ENCODE measurements at places on chromosomes 12 and 14.

- DNase-seq: no peak
These were observed 775.7 kb downstream of the TMTC2 start for GRCh38 chr12:83462419-83462818.

DNA sequence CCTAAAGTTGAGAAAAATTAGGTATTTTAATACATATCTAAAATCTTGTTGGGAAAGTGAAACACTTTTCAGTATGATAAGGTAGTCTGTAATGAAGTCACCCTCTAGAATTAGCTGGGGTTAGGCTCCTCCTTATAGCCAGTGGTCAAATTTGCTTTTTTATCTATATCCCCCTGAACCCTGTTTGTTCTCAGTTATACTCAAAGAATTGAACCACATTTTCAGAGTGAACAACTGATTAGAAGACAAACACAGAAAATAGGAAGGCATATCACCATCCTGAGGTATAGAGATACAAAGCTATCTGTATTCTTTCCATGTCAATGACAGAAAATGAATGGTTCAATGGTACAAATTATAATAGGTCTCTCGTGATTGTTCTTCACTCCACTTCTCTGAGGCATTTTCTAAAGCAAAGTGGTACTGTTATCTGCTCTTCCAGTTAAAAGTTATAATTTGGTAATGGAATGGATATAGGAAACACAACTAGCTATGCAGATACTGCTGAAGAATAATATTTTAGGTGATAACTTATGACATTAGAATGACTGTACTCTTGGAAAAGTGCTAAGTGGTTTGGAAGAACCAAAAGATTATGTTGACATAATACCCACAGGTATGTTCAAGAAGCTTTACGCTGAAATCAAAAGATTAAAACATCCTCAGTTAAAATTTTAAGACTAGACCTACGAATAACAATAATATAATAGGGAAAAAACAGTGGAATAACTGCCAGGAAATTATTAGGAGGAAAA lies 27.6 kb downstream of the WASHC3 start:
- DNase-seq: no peak

GRCh38 chr12:6887460-6887859 lies 14.4 kb upstream of the SPSB2 start:
- DNase-seq: no peak

DNA sequence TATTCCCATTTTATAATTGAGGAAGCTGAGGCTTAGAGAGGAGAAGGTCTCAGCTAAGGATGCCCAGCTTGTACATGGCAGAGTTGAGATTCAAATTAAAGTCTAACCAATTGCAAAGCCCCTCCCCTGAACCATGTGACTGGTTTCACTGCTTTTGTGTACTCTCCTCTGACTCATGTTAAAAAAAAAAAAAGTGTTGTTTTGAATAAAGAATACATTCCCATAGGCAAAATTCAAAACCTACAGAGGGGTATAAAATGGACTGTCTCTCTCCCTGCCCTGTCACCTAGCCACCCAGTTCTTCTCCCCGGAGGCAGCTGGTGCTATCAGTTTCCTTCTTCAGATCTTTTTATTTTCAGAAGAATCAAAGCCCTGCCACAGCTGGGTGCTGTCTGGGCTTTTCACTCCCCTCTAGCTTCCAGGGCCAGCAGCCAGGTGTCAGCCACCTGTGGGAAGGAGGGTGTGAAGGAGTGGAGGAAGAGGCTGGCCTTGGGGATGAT lies 5.4 kb downstream of the PSMD9 start:
- no peak for DNase-seq

DNA sequence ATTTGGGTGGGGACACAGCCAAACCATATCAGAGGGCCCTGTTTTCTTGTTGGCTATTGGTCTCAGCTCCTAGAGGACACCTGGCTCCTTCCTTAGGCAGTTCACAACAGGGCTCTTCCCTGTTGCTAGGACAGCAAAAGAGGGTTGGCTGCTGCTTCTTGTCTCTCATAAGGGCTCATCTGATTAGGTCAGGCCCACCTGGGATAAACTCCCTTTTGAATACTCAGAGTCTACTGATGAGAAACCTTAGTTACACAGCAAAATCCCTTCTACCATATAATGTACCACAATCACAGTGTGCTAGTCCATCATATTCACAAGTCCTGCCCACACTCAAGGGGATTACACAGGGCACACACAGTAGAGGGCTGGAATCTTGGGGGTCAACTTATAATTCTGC lies 49.7 kb downstream of the PPM1H start:
- no peak for DNase-seq

- no peak for DNase-seq
These were observed 231.7 kb downstream of the NRXN3 start for GRCh38 chr14:78401866-78402265.

DNA sequence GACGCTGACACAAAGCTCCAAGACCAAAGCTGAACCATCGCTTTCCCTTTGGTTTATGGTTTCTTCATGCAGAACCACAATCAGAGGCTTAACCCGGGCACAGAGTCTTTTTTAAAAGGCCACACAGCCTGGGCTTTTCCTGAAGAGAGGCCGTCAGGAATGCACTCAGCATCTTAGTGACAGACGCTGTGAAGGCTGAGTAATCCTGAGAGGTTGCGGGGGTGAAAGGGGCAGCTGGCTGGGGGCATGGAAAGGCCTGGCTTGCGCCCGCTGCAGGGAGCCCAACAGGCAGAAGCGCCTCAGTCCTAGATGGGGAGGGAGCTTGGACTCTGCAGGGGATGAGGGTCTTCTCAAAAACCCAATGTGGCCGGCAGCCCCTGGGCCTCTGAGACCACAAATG lies 13.6 kb downstream of the CTDSP2 start:
- no peak for DNase-seq

- no peak for DNase-seq
These were observed 132.3 kb downstream of the PAPOLA start for GRCh38 chr14:96634481-96634880.

GRCh38 chr12:8076366-8076765 lies 5.7 kb upstream of the NECAP1 start:
- DNase-seq: no peak

DNA sequence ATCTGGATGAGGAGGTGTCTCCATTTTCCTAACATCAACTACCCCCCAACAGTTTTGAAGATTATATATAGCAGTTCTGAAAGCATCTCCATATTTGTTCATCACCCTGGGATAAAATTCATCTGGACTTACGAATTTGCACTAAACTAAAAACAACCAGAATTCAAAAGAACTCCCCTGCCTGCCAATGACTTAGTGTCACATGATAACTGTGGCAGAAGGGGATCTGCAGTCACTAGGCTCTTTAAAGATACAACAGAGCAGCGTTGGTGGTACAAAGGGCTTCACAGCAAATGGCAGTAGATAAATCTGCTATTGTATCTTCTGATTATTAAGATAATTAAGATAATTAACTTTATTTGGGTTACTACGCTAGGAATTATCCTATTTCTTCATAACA lies 30.1 kb downstream of the GPR135 start:
- DNase-seq: no peak

DNA sequence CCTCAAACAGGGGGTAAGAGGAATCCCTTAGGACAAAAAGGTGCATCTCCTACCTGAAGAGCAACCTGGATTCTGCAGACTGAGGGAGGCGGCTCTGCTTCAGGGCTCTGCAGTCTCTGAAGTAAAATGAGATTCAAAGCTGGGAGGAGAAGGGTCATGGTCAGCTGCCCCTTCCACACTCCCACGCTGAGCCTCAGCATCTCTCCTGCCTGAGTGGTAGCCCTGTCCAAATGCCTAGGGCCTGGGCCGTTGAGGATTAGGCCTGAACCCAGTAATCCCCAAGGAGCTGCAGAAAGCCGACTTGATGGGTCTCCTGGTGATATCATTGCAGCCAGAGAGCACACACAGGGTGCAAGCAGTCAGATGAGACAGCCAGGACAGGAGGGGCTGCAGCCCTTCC lies 18.9 kb downstream of the PHLDA1 start:
- DNase-seq: no peak

DNA sequence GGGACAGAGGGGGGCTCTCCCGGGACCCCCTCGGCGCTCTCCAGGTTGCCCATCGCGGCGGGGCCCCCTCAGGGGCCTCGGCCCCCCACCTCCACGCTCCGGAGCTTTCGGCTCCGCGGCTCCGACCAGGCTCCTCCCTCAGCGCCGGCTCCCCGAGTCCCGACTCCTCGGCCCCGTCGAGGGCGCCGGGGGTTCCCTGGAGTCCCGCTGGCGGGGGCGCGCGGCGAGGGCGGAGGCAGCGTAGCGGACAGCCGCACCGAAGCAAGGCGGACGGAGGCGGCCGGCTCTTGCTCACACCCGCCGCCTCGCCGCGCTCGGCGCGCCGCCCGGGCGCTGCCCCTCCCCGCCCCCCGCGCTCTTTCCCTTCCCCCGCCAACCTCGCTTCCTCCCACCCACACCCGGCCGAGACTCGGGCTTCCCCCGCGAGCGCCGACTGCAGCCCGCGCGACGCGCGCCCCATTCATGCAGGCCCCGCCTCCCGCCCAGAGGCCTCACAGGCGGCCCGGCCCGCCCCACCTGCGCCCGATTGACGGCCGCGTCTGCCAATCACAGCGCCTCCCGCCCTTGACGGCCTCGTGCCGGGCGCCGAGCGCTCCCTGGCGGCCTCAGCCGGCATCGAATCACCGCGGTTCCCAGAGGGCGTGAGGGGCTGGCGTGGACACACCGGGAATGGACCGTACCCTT lies at the start of gene FMNL3:
FMNL3 (minus strand) TSS at position 278 of the 684 bp plus-strand sequence; CDS start at position 53, 225 bp downstream.
- DNase-seq: peak; percentile 100

GRCh38 chr14:105096206-105096875 lies 31.1 kb upstream of the GPR132 start:
- DNase-seq: no peak

- no peak for DNase-seq
These were observed 178.0 kb downstream of the GRIP1 start for GRCh38 chr12:66500841-66501240.

DNA sequence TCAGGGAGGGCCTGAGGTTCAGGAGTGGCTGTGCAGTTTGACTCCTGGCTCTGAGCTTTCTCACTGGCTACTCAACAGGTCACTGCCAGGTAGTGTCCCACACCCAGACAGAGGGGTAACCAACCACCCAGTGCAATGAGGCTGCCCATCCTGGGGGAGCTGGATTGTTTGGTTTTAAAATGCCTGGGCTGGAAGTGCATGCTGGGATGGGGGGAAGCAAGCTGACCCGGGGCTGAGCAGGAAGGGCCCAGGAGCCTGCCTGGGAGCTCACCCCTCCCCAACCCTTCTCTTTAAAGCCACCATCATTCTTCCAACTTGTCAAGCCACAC lies 12.6 kb upstream of the ABHD12B start:
- DNase-seq: no peak

GRCh38 chr12:108479364-108480070 lies 35.6 kb upstream of the FICD start:
- no peak for DNase-seq

DNA sequence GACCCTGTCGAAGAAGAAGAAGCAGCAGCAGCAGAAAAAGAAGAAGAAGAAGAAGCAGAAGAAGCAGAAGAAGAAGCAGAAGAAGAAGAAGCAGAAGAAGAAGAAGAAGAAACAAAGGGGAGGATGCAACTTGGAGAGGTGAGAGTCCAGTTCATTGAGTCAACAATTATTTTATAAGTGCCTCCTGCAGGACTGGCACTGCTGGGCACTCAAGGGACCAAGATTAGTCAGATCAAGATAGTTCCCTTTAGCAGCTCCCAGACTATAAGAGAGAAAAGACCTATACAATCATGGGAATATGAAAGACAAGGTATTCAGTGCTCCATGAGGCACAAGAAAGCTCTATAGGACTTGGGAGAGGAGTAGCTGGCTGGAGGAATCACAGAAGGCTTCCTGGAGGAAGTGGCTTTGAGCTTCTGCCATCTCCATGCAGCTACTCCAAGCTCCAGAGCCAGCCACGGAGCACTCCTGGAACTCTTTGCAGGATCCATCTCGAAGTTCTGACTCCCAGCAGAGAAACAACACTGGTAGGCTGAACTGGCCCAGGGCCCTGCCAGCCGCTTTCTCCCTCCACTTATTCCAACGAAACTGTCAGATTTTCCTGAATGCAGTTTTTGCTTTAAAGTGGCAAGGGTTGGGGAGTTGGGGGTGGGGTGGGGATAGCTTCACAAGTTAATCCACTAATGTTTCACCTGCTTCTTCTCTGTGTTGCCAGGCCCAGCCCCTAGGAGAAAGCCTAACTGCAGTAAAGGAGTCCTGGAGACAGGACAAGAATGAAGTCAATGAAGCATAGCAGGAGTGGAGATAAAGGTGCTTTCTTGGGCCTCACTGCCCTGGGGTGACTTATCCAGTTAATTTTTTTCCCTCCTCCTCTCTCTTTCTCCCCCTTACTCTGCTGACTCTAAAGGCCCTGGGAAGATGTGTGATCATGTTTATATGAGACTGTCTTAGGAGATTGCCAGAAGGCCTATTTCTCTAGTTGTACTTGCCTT lies 140.1 kb upstream of the PARP11 start:
- no peak for DNase-seq

DNA sequence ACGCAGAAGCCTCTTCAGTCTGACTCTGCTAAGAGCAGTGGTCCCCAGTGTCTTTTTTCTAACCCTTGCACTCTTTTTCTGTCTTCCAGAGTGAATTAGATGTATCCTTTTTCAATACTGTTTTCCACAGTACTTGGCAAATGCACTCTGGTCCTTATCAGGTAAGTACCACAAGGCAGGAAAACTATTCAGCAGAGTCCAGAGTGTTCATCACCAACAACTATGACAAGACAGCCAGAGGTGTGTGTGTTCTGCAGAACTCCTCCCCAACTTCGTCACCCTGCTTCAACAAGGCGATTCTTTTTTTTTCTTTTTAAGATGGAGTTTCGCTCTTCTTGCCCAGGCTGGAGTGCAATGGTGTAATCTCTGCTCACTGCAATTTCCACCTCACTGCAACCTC lies 54.3 kb upstream of the STRN3 start:
- no peak for DNase-seq

GRCh38 chr12:52089491-52089890 lies 10.0 kb downstream of the SMIM41 start:
- DNase-seq: no peak

DNA sequence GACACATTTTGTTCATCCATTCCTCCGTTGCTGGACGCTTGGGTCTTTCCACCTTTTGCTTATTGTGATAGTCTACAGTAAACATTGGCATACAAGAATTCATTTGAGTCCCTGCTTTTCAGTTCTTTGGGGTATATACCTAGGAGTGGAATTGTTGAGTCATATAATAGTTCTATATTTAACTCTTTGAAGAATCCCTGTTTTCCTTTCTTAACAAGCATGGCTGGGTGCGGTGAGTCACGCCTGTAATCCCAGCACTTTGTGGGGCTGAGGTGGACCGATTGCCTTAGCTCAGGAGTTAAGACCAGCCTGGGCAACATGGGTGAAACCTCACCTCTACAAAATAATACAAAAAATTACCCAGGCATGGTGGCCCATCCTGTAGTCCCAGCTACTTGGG lies 75.4 kb downstream of the CCDC92 start:
- DNase-seq: no peak

DNA sequence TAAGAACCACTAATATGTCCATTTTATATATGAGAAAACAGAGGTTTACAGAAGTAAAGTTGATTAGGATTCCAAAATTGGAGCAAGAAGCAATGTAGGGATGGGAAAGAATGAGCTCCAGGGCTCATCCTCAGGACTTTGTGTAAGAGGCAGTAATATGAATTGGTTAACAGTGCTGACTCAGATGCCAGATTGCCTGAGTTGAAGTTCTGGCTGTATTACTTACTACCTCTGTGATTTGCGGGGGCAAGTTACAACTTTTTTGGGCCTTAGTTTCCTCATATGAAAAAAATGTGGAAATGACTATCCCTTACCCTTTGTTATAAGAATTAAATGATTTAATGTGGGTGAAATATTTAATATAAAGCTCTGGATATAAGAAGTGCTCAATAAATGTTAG lies 35.1 kb upstream of the PPP2R5E start:
- no peak for DNase-seq
